ENCODE measurements at places on chromosomes 5 and 9.

DNA sequence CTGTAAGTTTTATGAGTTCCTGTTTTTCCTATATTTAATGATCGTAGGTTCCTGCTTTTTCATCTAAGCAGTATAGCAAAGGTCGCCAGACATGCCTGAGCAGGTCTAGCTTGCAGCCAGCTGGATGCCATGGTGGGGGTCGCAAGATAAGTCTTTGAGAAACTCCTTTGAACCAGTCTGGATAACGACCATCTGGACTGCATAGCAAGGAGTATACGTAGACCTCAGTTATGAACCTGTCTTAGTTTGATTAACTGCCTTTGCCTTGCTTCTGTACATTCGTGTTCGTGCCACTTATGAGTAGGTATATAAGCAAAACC lies 8.4 kb upstream of the SPATA31E1 start:
- DNase-seq, result no peak

DNA sequence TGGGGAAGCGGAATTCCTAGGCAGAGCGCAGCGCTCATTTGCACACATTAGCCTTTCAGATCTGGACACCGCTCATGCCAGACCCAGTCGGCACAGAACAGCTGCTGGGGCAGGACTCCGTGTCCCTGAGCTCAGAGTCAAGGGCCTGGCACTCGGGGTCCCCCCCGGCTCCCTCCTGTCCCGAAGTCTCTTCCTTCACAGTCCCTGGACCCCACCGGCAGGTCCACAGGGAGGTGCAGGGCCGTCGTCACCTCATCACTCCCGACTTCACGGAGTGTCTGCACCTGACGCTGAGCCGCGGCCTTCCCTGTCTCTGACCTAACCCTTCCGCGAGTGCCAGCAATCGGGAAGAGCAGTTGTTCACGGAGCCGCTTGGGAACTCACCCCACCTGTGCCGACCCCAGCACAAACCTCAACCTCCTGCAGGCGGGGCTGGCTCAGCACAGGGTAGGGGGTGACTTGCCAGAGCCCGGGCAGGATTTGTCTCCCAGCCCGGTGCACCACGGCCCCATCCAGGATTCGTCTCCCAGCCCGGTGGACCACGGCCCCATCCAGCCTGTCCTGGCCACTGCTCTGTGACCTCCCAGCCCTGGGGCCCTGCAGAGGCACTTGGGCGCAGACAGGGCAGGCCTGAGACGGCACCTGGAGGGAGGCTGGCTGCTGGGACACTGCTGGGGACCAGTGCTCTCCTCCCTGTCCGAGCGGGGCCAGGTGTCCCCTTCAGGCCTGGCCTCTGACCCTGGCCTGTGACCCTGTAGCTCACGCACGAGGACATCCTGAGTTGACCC lies 9.9 kb upstream of the SLC9A3 start:
- no peak for DNase-seq

GRCh38 chr9:107177857-107178256 lies 105.2 kb upstream of the RAD23B start:
- no peak for DNase-seq

DNA sequence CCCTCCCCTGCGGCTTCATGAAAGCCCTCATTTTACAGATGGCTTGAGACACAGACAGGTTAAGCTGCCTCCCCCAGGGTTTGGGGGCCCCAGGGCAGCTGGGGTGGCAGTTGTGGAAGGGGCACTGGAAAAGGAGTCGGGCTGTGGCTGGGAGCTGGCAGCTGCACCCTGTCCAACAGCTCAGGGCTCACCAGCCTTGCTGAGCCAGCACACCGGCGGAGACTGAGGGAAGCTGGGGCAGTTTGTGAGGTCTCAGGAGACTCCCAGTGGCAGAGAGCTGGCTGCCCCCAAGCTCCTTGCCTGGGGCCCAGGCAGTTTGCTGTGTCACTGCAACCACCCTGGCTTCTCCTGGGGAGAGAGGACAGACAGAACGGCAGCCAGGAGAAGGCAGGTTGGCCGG lies 34.8 kb upstream of the RAPGEF1 start:
- DNase-seq, result no peak

GRCh38 chr9:84861455-84861854 lies 191.9 kb downstream of the NTRK2 start:
- DNase-seq, result no peak

All from stimulated activated CD4-positive, alpha-beta T cell treated with anti-CD3 and anti-CD28 coated beads, Interleukin-12 subunit alpha, Interleukin-12 subunit beta, amount 100 ng/mL, for 24 hours (primary cell).